ENCODE measurements at places on chromosomes 13 and 19.

DNA sequence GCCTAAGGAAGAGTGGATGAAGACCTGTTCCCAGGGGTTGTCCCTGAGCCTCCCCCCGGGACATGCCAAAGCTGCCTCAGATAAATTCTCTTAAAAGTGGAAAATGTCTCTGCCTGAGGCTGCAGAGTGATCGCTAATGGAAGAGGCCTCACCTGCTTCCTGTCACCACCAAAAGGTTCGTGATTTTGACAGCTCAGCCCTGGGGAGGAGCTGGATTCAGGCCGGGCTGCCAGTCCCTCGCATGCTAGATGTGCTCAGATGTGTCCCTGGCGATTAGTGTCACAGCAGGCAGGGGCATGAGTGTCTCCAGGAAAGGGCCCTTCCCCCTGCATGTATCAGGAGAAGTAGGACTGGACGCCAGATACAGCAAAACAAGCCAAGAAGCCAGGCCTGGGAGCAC is 626.5 kb downstream of the UQCRFS1 start:
- DNase-seq = no peak

- DNase-seq = no peak
These were observed 120.6 kb downstream of the ABCC4 start for GRCh38 chr13:95180513-95181245.

GRCh38 chr13:102799426-102800144 is 666 bp downstream of the BIVM start:
- no peak for DNase-seq

DNA sequence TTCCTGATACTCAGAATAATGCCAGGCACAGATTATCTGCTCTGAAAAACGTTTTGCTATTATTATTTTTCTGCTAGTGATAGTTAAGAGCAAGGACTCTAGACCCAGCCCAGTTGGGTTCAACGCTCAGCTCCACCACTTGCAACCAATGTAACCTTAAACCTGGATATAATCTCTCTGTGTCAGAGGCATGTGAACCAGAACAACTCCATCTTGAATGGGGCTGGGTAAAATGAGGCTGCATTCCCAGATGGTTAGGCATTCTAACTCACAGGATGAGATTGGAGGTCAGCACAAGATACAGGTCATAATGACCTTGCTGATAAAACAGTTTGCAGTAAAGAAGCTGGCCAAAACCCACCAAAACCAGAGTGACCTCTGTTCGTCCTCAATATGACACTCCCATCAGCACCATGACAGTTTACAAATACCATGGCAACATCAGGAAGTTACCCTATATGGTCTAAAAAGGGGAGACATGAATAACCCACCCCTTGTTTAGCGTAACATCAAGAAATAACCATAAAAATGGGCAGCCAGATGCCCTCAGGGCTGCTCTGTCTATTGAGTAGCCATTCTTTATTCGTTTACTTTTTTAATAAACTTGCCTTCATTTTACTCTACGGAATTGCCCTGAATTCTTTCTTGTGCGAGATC is 13.6 kb downstream of the FAM187B start:
- DNase-seq = no peak

GRCh38 chr13:94641409-94641941 is 39.8 kb downstream of the GPR180 start:
- DNase-seq = no peak

DNA sequence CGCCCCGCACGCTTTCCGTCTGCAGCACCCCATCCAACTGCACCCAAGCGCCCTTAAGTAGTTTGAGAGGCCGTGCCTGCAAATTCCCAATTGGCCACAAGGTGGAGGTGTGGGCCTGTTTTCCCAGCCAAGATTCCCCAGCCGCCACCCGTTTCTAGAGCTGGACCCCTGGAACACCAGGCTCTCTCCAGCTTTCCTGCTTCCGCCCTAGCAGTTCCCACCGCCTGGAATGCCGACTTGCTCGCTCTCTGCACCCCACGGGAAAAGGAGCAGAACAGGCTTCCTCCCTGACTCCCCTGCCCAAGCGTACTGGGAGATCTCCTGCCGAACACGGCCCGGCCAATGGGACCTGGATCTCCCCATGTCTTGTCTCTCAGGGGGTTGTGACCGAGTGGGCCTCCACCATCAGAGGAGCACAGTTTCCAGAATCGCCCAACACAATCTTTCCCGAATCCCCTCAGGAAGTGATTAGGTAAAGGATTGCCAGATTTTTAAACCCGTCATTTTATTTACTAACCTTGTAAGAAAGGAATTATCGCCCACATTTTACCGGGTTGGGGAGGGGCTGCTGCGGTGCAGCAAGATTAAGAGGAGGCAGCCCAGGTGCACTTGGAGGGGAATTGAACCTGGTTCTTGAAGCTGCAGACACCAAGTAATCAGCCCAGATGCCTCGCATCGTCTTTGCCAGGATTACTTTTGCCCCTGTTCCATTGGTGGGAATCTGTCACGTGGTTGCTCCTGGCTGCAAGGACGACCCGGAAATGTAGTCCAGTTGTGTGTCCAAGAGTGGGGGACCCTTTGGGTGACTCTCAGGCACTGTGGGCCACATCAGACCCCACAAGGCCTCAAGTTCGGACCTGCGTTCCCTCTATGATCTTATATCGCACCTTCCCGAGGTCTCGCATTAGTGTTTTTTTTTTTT is 3.5 kb upstream of the NAPSA start:
- DNase-seq = peak; percentile 88

GRCh38 chr19:3403489-3404323 is 37.3 kb downstream of the NFIC start:
- DNase-seq = no peak

GRCh38 chr13:42152495-42152894 is 104.0 kb downstream of the DGKH start:
- no peak for DNase-seq

- DNase-seq = no peak
These were observed 308.5 kb upstream of the KLF12 start for GRCh38 chr13:74442751-74443150.

- DNase-seq = no peak
These were observed 554.8 kb upstream of the GPC6 start for GRCh38 chr13:92671821-92672220.

- no peak for DNase-seq
These were observed 551.4 kb downstream of the TBC1D4 start for GRCh38 chr13:74930402-74931165.

DNA sequence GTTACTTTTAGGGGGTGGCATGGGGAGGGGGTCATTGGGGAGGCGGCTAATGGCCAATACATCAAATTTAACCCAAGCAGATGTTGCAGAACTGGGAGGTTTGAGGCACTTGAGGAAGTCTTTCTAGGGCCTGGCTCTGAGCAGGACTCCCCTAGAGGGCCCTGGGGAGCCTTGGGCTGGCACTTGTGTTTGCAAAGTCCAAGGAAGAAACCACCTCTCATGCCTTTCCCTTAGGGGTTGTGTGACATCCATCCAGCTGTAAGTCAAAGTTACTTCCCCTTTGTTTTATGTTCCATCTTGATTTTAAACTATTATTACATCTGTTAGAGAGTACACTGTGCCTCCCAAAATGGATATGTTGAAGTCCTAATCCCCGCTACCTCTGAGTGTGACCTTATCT is 159.9 kb downstream of the KATNAL1 start:
- DNase-seq = peak; percentile 27

DNA sequence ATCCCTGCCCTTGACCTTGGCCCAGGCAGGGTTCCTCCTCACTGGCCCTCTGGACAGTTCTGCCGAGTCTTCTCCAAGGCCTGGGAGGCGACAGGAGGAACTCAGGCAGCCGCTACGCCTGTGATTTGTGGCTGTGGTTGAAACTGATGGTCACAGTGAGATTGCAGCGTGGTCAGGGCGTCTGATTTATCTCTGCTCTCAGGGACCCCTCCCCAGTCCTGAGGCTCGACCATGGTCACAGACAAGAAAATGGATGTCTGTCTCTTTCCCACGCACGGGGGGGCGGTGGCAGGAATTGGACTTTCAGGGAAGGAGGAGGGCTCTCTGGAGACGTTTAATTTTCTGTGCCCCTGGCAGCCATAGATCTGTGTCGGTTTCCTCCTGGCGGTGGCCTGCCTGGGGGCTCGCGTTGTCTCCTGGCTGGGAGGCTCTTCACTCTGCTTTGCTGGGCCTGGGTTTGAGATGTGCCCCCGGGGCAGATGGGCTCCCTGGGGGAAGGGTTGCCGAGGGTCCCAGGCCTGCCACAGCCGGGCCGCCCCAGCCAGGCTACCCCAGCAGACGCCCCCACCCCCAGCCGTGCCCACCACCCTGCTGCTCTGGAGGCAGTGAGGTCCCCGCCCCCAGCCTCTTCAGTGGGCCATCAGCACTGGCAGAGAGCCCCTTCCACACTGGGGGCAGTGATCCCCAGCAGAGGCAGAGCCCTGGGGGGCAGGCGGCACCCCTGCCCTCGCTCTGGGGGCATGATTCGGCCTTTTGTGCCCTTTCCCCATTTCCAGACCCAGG is 167.4 kb downstream of the KDM4B start:
- no peak for DNase-seq

DNA sequence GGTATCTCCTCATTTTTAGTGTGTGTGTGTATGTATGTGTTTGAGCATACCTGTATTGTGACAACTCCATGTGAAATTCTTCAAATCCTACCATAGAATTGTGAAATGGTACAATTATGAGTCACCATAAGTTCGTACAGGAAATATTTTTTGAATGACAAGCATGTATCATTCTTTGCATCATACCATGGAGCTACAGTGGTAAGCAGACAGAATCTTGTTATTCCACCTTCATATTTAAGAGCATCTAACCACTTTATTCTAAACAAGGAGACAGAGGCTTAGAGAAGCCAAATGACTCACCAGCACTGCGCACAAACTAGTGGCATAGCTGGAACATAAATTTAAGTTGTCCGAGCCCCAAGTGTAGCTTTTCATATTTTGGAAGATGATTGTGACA is 4.5 kb upstream of the EPSTI1 start:
- no peak for DNase-seq

- peak; percentile 63 for DNase-seq
These were observed 4.2 kb upstream of the LRRC25 start for GRCh38 chr19:18401580-18402112.

GRCh38 chr13:41025518-41025917 is 6.4 kb upstream of the ELF1 start:
- DNase-seq = no peak

DNA sequence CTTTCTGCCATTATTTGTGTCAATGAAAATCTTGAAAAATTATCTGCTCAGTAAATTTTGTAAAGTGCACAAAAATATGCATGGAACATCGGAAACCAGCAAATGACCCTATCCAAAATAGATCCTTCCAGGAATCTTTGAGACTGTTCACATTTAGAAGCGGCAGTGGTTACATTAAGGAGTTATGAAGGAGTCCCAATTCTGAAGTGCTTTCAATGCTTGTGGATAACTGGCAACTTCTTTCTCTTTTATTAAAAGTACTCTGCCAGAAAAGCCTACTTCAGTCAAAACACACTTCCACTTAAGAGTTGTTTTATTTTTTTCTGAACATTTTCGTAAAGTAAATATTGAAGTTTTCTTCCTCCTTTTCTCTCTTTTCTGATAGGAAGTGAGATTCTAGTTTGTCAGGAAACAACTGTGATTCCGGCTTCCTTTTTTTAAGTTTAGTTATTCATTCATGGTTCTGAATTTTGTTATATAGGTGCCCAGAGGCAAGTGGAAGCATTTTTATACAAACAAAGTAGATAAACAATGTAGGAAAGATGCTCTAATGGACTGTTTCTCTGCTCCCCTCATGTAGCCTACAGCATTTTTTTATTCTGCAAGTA is 83.5 kb downstream of the PCDH9 start:
- DNase-seq = no peak

GRCh38 chr13:67097892-67098452 is 132.2 kb downstream of the PCDH9 start:
- no peak for DNase-seq

- no peak for DNase-seq
These were observed 175.0 kb downstream of the STK24 start for GRCh38 chr13:98401934-98402333.

- DNase-seq = no peak
These were observed 24.3 kb downstream of the ANKRD10 start for GRCh38 chr13:110890279-110891165.

DNA sequence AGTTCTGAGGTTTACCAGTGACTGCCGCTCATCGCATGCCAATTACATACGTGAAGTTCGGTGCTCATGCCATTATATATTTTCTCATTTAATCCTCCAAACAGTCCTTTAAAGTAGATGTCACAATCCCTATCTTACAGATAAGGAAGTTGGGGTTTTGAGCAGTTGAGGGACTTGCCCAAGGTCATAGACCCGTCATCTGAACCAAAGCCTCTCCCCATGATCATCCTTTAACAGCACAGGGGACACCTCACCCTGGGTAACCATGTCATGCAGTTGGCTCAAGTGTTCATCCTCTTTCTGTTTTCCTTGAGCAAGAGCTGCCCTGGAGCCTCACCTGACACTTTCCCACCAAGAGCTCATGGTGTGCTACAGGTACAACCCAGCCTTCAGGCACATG is 69.1 kb downstream of the HSPH1 start:
- no peak for DNase-seq

- DNase-seq = no peak
These were observed 41.7 kb upstream of the VSTM2B start for GRCh38 chr19:29483944-29484581.

DNA sequence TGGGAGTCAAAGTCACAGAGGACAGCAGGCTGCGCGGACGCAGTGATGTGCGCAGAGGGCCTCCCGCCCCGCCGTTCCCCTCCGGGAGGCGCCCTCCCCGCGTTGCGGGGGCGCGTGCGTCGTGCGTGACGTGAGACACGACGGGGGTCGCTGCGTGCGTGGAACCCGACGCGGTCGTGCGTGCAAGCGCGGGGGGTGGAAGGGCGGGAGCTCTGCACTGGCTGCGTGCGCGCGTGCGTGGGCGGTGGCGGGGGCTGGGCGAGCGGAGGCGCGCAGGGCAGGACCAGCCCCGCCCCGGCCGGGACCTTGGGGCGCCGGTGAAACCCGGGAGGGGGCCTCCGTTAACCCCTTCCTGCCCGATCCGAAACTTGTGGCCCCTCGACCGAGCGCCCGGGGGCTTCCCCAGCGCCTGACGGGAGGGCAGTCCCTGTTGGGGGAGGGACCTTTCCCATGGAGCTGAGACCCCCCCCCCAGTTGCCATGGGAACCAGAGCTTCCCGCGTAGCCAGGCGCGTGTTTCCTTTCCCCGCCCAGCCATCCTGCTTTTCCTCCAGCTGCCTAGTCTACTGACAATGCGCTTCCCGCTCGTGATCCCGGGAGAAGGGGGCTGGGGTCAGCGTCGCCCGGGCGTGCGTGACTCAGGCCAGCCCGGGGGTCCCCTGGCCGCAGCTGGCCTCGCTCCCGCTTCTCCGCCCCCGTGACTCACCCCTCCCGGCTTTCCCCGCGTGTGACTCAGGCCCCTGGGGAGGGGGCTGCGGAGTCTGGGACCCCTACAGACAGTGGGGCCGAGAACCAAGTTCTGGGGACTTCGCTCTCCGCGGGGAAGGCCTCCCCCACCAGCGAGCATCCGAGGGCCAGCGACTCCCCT is 7.3 kb upstream of the HOOK2 start:
- DNase-seq = peak; percentile 99
